ENCODE measurements at places on chromosomes 6 and 20. TPM values are rescaled to one million over a fixed set of nuclear protein-coding genes. Genes with fewer than 3 reads are reported as not detected.

- DNase-seq: no peak
These were observed 86.9 kb downstream of the SOBP start for GRCh38 chr6:107576852-107577251.

- no peak for DNase-seq
These were observed 396.0 kb downstream of the TBC1D32 start for GRCh38 chr6:120938164-120938875.

- DNase-seq: peak; percentile 27
These were observed 347.8 kb upstream of the PLCB4 start for GRCh38 chr20:8721098-8721497.

The GRIK2 gene
- total RNA-seq: not detected

DNA sequence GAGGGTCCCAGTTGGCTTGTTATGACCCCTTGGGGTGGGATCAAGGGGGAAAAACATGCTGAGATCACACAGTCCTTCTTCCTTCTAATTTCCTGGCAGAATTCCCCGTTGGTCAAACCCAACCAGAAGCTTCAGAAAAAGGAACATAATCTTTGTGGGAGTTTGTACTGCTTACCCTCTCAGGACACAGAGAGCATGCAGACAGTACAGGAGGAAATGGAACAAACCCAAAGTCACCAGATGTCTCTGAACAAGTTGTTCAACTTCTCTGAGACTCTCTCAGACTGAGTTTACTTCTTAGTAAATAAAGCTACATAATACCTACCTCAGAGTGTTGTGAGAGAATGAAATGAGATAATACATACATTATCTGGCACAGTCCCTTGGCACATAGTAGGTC, 181.1 kb upstream of the TSHZ2 start:
- DNase-seq: no peak

GRCh38 chr6:88443554-88443953, 277.4 kb upstream of the CNR1 start:
- no peak for DNase-seq

The UBR2 gene
- 23.1 TPM for total RNA-seq

- DNase-seq: no peak
These were observed 252.9 kb upstream of the TAB2 start for GRCh38 chr6:149064660-149065015.

DNA sequence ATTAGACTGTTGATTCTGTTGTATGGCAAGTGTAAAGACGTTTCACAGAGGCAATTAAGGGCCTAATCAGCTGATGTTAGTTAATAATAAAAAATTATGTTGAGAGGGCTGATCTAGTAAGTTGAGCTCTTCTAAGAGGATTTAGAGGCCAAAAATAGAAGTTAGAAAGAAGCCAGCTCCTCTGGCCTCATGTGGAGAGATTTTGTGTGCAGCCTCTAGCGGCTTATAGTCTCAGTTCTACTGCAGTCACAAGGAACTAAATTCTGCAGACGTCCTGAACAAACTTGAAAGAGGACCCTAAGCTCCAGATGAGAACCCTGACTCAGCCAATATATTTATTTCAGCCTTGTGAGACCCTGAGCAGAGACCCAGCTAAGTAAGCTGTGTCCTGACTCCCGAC, 498.6 kb downstream of the BTBD3 start:
- no peak for DNase-seq

The TP53TG5 gene
- total RNA-seq: 0.59 TPM

DNA sequence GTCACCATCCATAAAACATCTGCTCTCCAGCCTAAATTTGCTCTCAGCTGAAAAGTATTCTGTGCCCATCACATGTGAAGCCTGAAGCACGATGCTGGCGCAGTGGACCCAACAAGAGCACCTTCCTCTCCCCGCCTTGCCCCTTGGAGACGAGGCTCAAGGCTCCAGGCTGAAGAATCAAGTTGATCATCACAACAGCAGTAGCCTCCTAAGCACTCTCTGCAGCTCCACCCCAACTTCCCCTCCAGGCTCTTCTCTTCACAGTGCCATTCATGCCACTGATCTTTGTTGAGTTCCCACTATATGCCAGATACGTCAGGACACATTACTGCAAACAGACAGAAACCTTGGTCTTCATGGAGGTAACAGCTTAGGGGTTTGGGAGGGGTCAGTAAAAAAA, 41.6 kb upstream of the ZNF217 start:
- DNase-seq: no peak

- no peak for DNase-seq
These were observed 6.4 kb upstream of the SLC2A12 start for GRCh38 chr6:134058622-134059366.

DNA sequence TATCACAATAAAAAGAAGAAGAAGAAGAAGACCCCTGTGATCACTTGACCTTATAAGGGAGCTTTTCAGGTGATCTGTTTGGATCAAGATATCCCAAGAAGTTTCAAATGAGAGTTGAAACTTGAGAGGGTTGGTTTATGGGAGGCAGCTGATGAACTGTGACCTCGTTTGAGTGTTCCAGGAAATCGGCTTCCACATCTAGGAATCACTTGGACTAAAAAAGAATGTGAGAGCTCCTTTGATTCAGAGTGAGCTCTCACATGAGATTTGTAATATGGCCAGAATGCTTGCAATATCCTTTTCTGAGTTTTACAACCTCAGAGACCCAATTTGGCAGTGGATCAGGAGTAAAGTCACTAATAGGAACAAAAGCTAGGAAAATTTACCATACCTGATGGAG, 228.1 kb downstream of the ATXN1 start:
- no peak for DNase-seq
